ENCODE measurements at places on chromosomes 5 and 9.

DNA sequence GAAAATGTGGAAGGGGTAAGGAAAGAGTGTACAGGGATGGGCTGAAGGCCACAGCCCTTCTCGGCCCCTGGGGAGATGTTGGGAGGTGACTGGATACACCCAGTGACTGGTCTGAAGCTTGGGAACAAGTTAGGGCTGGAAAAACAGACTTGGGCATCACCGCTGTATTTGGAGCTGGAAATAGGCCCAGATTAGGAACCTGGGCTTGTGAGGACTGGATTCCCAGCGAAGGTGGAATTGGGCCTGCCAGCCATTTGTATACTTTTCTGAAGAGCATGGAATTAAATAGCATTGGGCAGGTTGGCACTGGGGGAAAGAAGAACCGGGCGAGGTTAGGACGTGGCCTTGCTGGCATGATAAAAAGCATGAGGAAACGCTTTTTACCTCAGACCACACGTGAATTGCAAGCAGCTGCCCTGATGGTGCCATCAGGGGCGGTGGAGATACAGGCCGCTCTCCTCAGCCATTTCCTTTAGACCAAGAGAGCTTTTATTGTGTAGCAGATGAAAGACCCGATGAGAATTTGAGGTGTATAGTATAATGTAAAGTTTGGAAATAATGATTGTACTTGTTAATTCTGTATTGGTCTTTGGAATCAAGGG lies 37.8 kb downstream of the OTULIN start:
- H3K27ac ChIP-seq: peak overlapping the region; percentile 76
- DNase-seq: no peak
- H3K36me3 ChIP-seq: no peaks in the 10 kb centered on the region

DNA sequence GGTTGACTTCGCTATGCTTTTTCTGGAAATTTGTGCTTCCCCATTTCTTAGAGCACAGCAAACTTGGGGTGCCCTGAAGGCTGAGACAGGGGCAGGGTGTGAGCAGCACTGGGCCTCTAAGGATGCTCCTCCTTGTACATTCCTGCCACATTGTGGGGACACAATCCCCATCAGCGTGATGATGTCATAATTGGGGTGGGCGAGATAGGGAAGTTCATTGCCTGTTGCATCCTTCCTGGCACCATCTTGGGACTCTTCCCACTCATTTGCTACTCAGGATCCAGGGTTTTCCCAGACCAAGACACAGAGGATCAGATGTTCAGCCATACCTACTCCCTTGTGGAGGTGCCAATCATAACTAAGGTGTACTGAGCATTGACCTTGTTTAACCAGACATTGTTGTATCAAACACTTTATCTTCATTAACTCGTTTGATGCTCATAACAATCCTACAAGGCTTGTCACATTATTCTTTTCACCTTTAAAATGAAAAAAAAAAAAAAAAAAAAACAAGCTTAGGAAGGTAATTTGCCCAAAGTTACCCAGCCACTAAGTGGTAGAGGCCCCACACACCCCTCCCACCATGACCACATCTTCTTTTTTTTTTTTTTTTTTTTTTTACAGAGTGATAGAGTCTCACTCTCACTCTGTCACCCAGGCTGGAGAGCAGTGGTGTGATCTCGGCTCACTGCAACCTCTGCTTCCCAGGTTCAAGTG lies 87.6 kb downstream of the UGCG start:
- H3K27ac ChIP-seq: no peak overlapping the region
- no peaks in the 10 kb centered on the region for H3K36me3 ChIP-seq
- H3K4me1 ChIP-seq: no peaks in the 10 kb centered on the region
- H3K4me3 ChIP-seq: no peak overlapping the region

DNA sequence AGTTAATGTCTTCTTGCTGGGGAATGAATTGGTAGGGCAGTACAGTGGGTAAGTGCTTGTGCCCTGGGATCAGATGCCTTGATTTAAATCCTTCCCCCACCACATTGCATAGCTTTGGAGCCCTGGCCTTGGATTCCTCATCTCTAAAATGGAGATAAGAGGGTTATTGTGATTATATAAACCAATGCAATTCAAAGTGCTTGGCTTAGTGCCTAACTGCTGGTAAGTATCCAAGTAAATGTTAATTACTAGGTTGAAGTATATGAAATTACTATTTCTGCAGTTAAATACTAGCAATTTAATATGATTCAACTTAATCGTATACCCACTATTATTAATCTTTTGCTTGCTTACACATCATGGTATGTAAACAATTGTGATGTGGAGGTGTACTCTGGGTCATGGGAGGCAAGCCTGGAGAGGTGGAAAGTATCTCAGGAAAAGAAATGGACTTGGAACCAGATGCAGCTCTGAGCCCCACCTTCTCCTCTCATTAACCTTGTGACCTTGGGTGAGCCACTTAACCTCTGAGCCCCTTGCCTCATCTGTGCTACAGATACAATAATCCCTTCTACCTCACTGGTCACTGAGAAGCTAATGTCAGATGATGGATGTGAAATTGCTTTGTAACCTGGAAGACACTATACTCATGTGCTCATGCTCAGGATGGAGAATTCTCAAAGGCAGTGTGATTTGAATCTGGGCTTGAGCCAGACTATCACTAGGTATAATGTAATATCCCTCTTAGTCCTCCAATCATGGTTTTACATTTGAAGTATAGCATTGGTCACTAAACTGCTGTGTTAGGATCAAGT lies 23.8 kb downstream of the NEUROG1 start:
- H3K36me3 ChIP-seq: no peaks in the 10 kb centered on the region
- H3K4me1 ChIP-seq: peaks cover 6% of the 10 kb centered on the region
- H3K4me3 ChIP-seq: no peak overlapping the region

- no peaks in the 10 kb centered on the region for H3K4me1 ChIP-seq
- H3K27me3 ChIP-seq: no peaks in the 10 kb centered on the region
These were observed 130.7 kb upstream of the KLF4 start for GRCh38 chr9:107620236-107620635.

GRCh38 chr9:70406434-70406862 lies 8.0 kb downstream of the KLF9 start:
- DNase-seq: no peak
- peak overlapping the region; percentile 34 for H3K4me3 ChIP-seq
- peak overlapping the region; percentile 69 for H3K27ac ChIP-seq
- peaks cover 85% of the 10 kb centered on the region for H3K4me1 ChIP-seq
- no peaks in the 10 kb centered on the region for H3K27me3 ChIP-seq
- H3K36me3 ChIP-seq: no peaks in the 10 kb centered on the region

GRCh38 chr5:20648981-20649380 lies 661.0 kb upstream of the CDH18 start:
- no peaks in the 10 kb centered on the region for H3K27me3 ChIP-seq
- H3K4me3 ChIP-seq: no peak overlapping the region
- no peaks in the 10 kb centered on the region for H3K4me1 ChIP-seq
- no peaks in the 10 kb centered on the region for H3K36me3 ChIP-seq
- H3K27ac ChIP-seq: no peak overlapping the region

- DNase-seq: no peak
- no peaks in the 10 kb centered on the region for H3K4me1 ChIP-seq
- H3K27ac ChIP-seq: no peak overlapping the region
- no peaks in the 10 kb centered on the region for H3K27me3 ChIP-seq
These were observed 342.0 kb upstream of the GRAMD2B start for GRCh38 chr5:126081209-126081608.

DNA sequence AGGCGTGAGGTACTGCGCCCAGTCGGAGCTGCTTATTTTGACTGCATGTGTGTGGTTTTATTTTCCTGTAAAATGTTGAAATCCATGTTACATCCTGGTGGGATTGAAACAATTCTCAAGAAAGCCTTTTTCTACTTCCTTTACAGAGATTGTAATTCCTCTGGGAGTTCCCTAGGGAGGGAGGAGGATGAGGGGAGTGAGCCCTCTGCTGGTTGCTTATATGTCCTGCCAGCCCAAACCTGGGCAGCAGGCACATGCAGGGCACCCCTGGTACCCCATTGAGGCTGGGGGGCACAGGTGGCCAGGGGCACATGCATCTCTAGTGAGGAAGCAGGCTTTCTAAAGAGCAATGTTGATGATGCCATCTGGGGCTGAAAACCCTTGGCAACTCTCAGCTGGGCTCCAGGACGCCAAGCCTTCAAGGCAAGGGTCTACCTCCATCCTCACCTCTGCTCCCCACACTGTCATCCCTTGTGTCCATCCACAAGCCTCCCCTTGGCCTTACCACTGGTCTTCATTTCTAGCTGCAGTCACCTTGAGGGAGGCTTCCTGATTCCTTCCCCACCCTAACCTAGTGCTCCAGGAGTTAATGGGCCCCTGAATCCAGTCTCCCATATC lies 84.7 kb upstream of the TNFSF8 start:
- H3K27ac ChIP-seq: no peak overlapping the region
- no peak for DNase-seq
- no peaks in the 10 kb centered on the region for H3K36me3 ChIP-seq
- H3K27me3 ChIP-seq: no peaks in the 10 kb centered on the region

DNA sequence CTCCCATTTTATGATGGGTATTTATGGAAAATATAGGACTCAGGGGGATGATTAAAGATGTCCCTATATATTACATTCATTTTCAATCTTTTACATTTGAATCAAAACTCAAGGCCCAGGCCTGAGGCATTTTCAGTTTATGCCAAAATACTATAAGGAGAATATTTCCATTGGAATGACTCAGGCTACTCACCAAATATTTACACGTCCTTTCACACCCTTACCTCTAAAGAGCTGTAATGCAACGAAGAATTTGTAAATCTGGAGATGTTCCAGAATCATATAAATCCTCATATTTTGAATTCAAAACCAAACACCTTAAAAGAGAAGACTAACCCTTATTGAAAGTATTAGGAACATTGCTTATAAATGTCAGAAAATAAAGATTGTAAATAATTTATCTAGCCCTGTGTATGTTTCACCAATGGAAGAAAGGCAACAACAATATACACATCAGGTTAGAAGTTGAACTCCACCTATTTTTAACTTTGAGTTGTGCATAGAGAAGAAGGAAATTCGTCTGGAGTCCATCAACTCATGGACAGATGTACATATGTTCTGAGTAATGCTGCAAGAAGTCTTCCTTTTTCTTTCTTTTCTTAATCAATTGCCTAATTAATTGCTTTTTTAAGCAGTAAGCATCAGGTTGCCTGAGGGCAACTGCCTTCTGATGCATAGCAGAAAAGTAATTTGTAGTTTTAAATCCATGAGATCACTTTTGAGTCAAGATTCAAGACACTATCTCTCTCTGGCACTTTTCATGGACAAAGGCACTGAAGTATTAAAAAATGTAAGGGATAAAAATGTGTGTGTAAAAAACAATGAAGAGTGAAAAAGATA lies 579.3 kb upstream of the RGMB start:
- no peak for DNase-seq
- H3K4me1 ChIP-seq: no peaks in the 10 kb centered on the region
- no peak overlapping the region for H3K4me3 ChIP-seq
- H3K27ac ChIP-seq: no peak overlapping the region
- H3K27me3 ChIP-seq: no peaks in the 10 kb centered on the region

- H3K4me1 ChIP-seq: no peaks in the 10 kb centered on the region
- no peaks in the 10 kb centered on the region for H3K27me3 ChIP-seq
- no peaks in the 10 kb centered on the region for H3K36me3 ChIP-seq
- no peak overlapping the region for H3K4me3 ChIP-seq
- DNase-seq: no peak
- H3K27ac ChIP-seq: no peak overlapping the region
These were observed 86.5 kb downstream of the MTRR start for GRCh38 chr5:7955476-7955875.

DNA sequence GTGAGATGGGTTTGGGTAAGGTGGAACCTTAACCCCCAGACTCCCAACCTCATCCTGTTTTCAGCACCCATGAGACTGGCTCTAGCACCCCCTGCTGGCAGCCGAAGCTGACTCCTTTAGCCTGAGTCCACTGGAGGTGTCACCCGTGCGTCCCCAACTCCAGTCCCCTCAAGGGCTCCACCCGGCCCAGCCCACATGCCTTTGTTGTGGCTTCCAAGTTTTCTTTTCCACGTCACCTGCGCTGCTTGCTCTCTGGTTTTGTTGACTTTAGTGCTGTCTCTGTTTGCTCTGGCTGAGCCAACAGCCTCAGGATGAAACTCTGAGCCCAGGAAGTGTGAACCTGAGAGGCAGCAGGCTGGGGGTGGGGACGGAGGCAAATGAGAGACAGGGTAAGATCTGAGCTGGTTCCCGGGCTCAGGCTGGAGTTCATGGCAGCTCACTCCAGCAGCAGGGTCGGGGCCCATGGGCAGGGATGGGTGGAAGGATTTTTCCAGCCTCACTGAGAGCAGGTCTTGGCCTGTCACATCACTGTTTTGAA lies 13.2 kb upstream of the AQP7 start:
- no peak overlapping the region for H3K4me3 ChIP-seq
- no peaks in the 10 kb centered on the region for H3K27me3 ChIP-seq
- H3K36me3 ChIP-seq: no peaks in the 10 kb centered on the region

GRCh38 chr9:18785604-18786003 lies 247.4 kb downstream of the SAXO1 start:
- no peak for DNase-seq
- peak overlapping the region; percentile 56 for H3K27ac ChIP-seq
- no peak overlapping the region for H3K4me3 ChIP-seq
- peaks cover 31% of the 10 kb centered on the region for H3K4me1 ChIP-seq

GRCh38 chr9:113564498-113565237 lies 101.1 kb downstream of the RGS3 start:
- DNase-seq: peak; percentile 75
- peak overlapping the region; percentile 69 for H3K4me3 ChIP-seq
- peak overlapping the region; percentile 88 for H3K27ac ChIP-seq
- no peaks in the 10 kb centered on the region for H3K27me3 ChIP-seq
- no peaks in the 10 kb centered on the region for H3K36me3 ChIP-seq
- H3K4me1 ChIP-seq: no peaks in the 10 kb centered on the region

- no peaks in the 10 kb centered on the region for H3K27me3 ChIP-seq
- H3K27ac ChIP-seq: no peak overlapping the region
- no peaks in the 10 kb centered on the region for H3K36me3 ChIP-seq
- DNase-seq: no peak
- H3K4me3 ChIP-seq: no peak overlapping the region
These were observed 338.4 kb downstream of the ARHGEF28 start for GRCh38 chr5:73964352-73964865.

GRCh38 chr5:36637101-36637500 lies 30.7 kb downstream of the SLC1A3 start:
- H3K36me3 ChIP-seq: no peaks in the 10 kb centered on the region
- no peaks in the 10 kb centered on the region for H3K27me3 ChIP-seq
- H3K4me1 ChIP-seq: no peaks in the 10 kb centered on the region
- H3K4me3 ChIP-seq: no peak overlapping the region

- no peak for DNase-seq
- peaks cover 67% of the 10 kb centered on the region for H3K4me1 ChIP-seq
- no peaks in the 10 kb centered on the region for H3K27me3 ChIP-seq
- H3K36me3 ChIP-seq: no peaks in the 10 kb centered on the region
- H3K27ac ChIP-seq: peak overlapping the region; percentile 81
- no peak overlapping the region for H3K4me3 ChIP-seq
These were observed 62.8 kb upstream of the KLF9 start for GRCh38 chr9:70477146-70477745.

GRCh38 chr5:169591636-169592035 lies 8.1 kb downstream of the SPDL1 start:
- H3K27ac ChIP-seq: no peak overlapping the region
- no peaks in the 10 kb centered on the region for H3K4me1 ChIP-seq
- H3K4me3 ChIP-seq: no peak overlapping the region
- H3K27me3 ChIP-seq: no peaks in the 10 kb centered on the region
